Brain pericyte (primary cell): ENCODE measurements at places on chromosomes 7 and 10.

DNA sequence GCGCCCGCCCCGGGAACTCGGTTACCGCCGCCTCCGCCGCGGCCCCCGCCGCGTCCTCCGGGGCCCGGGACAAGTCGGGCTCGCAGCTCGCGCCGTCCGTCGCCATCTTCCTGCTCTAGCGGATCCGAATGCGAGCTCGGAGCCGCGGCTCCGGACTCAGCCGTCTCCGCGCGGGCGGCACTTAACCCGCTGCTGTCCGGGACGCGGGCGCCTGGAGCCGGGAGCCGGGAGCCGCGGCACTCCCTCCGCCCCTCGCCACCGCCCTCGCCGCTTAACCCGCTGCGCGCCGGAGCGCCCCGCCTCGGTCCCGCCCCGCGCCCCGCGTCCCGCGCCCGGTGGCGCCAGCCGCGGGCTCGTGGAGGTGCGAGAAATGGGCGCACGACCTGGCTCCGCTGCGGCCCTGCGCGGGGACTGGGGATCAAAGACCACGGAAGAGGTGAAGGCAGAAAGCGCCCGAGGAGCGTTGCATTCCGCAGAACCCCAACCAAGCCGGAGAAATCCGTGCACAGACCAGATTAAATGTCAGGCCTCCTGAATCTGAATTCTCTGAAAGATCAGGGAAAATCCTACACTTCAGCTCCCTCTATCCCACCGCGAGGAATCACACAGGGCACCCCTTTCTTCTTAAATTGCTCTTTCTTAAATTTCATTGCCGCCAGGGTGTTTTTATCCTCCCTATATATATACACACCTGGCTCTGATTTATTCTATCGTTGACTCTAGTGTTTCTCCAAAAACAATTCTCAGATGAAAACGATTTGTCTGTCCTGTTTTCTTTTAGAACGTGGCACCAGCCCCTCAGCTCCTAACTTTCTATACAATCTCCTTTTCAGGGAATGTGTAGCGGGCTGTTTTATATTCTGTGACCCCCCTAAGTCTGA lies at the start of gene CTTNBP2:
CTTNBP2 (minus strand) TSS at position 132 of the 881 bp plus-strand sequence; CDS start at position 106, 26 bp downstream.
- DNase-seq, result no peak

GRCh38 chr10:101826852-101827434 lies 8.7 kb upstream of the OGA start:
- no peak for DNase-seq

- DNase-seq, result no peak
Observed at GRCh38 chr7:95045236-95045923, 138.0 kb downstream of the PPP1R9A start.

- DNase-seq, result no peak
Observed at GRCh38 chr10:22824984-22825383, 102.9 kb upstream of the ARMC3 start.

GRCh38 chr10:5800782-5801181 lies 12.5 kb downstream of the GDI2 start:
- no peak for DNase-seq

DNA sequence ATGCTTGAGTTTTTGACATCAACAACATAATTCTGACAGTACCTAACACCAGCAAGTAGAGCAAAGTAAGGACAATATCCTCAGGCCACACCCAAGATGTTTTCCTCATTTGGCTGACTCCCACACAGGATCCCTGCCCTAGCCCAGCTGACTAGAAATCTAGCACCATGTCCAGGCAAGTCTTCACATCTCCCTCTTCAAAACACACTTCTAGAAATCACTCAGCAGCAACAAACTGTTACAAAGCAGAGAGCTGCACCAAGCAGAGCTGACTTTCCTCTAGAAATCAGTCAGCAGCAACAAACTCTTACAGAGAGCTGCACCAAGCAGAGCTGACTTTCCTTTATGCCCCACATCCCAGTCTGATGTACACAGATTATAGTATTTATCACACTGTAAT lies 7.7 kb downstream of the TMEM168 start:
- DNase-seq, result no peak

DNA sequence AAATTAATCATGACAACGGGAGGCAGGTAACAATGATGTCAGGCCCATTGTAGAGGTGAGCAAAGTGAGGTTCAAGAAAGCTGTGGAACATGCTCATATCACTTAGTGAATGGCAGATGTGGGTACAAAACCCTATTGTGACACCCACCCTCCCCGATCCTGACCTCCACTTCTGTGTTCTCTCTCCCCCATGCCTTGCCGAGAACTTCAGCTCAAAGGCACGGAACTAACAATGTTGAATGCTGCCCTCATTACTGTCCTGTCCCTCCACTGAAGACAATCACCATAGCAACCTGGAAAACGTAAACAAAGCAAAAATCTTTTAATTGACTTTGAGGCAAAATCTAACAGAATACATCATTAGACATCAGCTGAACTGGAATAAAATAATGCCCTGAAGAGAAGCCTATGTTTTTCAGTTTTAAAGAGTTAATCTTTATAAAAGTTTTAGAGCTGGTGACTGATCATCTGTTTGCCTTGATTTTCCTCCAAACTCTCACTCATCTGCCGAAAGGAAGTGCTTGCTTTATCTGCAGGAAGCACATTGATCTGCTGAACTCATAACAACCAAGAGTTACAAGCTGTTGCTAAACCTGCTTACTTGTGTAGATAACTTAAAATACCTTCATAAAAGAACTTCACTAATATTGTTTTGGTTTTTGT lies 133.6 kb downstream of the CUBN start:
- no peak for DNase-seq

GRCh38 chr7:22683379-22683778 lies 43.6 kb upstream of the IL6 start:
- no peak for DNase-seq

DNA sequence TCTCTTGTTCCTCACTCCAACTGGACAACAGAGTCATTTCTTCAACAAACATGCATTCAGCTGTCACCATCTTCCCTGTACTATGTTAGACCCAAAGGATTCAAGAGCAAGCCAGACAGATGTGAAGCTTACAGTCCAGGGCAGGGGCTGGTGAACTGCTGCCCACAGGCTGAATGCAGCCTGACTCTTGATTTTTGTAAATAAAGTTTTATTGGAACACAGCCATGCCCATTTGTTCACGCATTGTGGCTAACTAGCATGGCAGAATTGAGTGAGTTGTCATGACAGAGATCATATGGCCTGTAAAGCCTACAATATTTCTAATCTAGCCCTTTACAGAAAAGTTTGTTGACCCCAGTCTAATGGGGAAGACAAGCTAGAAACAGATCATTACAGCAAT lies 208.7 kb downstream of the EMX2 start:
- no peak for DNase-seq

DNA sequence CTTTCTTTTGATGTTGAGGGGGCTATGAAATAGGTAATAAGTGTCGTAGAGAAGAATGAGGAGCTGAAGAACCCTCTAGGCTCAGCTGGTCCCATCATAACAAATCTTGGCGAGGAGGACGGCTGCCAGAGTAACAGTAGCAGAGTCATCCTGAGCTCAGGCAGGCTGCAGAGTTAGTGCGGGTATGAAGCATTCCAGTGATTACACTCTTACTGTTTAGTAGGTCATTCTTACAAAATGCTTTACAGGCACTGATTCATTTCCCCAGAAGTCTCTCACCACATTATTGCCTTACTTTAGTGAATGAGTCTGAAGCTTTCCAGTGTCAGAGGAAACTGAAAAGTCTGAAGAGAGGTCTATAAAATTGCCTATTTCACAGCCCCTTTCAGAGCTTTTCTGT lies 43.9 kb upstream of the GPR158 start:
- no peak for DNase-seq

GRCh38 chr10:5584895-5585516 lies 60.2 kb downstream of the CALML3 start:
- DNase-seq, result no peak

- DNase-seq, result no peak
Observed at GRCh38 chr10:88343761-88344484, 239.2 kb downstream of the RNLS start.

DNA sequence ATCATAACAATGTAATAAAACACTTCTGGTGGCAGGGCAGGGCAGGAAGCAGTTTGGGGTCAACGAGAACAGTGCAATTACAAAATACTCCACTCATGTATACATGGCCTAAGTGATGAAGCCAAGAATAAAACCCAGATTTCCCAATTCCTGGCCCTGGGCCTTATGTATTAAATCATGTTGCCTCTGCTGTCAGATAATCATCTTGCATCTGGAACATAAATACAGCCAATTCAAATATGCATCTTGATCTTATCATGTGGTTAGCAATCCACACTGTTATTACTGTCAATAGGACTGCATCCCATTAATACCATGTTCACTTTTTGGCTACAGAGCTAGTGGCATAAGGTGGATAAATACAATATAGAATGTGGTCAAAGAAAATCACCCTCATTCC lies 186.5 kb upstream of the SLC25A13 start:
- DNase-seq, result no peak

- no peak for DNase-seq
Observed at GRCh38 chr10:11493646-11494045, 117.8 kb downstream of the USP6NL start.

DNA sequence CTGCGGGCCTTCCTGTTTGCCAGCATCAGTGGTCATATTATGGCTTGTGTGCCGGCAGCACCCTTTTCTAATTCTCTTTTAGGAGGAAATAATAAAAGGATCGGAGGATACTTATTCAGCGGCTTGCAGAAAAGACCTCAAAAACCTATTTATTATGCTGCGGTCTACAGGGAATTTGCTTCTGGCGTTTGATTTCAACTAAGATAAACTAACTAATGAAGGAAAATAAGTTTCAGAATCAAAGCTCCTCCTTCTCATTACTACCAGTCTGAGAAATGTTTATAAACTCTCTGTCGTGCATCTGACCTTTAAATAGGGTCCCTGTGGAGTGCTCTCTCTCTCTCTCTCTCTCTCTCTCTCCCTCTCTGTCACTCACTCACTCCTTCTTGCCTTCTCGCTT lies 335.0 kb upstream of the GLI3 start:
- DNase-seq, result no peak

DNA sequence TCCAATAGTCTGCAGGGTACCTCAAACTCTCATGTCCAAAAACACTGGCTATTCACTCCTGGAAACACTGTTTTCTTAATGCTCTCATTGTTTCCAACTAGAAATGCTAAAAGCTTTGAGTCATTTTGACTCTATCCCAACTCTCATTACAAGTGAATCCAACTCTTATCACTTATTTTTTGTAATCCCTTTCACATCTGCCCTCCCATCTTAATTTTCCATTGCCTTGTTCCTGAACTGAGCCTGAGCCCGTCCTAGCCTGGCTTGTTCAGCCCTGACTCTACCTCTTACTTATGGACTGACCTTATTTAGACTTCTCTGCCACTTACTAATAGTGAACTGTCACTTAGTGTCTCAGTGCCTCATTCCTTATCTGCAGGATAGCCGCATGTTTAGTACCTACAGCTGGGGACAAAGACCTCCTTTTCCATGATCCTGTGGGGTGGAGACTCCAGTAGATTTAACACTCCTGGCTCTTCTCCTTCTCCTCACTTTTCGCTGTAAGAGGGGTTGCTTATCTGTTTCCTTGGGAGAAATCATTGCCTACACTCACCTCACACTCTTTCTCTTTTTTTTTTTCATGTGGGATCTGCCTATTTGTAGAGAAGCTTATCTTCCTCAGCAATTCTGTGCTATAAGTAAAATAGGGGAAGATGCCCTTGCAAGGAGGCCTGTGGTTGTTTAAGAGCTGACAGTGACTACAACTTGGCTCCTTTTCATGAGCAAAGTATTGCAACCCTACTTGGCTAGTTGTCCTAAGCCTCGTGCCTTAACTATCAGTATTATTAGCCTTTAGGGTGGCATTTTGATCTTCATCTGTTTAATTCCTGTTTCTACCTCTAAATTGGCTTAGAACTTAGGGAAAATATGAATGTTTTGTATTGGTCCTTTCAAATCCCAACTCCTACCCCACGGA lies 56.4 kb downstream of the SLC16A12 start:
- DNase-seq, result no peak

DNA sequence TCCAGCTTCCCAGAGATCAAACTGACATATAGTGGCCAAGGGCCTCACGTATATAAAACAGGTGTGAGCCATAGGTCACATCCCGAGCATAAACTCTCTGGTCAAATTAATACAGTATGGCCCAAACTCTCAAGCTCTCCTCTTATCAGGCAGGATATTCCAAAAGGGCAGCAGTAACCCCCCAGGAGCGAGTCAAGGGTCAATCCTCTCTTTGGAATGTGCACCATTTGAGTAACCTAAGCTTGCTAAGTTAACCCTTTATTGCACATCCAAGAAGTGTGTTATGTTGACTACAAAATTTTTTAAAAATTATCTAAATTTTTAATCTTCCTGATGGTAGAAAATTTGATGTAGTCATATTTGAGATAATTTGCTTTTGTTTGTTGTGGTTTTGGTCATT lies 4.5 kb upstream of the TRIM24 start:
- DNase-seq, result no peak

- no peak for DNase-seq
Observed at GRCh38 chr7:106294334-106294733, 9.6 kb upstream of the NAMPT start.

- DNase-seq, result no peak
Observed at GRCh38 chr10:44574596-44575480, 189.9 kb upstream of the CXCL12 start.

DNA sequence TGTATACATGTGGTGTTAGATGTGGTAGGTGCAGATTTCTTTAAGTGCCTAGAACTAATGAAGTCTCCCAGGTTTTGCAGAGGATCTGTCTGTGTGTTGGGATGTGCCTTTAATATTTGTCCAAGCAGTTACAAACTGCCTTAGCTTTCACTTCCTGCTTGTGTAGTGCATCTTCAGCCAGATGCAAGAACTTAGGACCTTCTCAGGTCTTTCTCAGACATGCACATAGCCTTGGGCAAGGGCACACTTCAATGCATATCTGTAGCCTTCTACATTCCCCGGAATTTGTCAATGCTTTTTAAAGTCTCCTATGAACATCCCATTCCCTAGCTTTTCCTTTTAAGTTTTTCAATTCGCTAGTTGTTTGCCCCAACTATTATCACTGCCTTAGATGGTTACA lies 47.2 kb upstream of the SLC39A12 start:
- no peak for DNase-seq

DNA sequence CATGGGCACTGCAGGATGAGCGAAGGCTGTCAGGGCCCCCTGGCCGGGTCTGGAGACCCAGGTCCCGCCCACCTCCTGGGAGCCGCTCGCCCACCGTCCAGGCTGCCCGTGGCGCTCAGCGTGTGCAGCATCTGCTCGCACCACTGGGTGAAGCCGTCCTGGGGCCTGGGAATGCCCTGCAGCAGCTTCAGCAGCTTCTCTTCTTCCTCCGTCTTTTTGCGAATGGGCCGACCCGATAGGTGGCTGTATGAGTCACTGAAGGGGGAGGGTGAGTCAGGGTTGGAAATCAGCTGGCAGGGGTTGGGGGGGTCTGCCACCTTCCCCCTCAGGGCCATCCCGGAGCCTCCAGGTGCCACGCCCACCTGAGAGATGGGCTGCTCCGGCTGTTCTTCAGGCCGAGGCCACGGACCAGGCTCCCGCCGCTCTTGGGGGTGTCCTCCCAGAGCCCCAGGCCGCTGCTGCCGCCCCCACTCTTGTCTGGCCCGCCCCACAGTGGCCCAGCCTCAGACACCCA lies 8.7 kb downstream of the GNB2 start:
- no peak for DNase-seq

- no peak for DNase-seq
Observed at GRCh38 chr10:47077386-47077785, 166.2 kb downstream of the PTPN20 start.
